ENCODE measurements at places on chromosomes 4 and X. TPM values are rescaled to one million over a fixed set of nuclear protein-coding genes. Genes with fewer than 3 reads are reported as not detected.
A peak's percentile ranks its signal among the peaks of the same experiment; 100 is the strongest.

The USP17L19 gene
- not detected for total RNA-seq

The HPGD gene
- not detected for total RNA-seq

The PCYT1B gene
- 0.86 TPM for total RNA-seq

The XKRX gene
- total RNA-seq: not detected

The PHEX gene
- 0.43 TPM for total RNA-seq

The KDR gene
- 0.86 TPM for total RNA-seq

GRCh38 chr4:3070709-3071500 is 3.4 kb downstream of the HTT-AS start:
- DNase-seq: no peak

DNA sequence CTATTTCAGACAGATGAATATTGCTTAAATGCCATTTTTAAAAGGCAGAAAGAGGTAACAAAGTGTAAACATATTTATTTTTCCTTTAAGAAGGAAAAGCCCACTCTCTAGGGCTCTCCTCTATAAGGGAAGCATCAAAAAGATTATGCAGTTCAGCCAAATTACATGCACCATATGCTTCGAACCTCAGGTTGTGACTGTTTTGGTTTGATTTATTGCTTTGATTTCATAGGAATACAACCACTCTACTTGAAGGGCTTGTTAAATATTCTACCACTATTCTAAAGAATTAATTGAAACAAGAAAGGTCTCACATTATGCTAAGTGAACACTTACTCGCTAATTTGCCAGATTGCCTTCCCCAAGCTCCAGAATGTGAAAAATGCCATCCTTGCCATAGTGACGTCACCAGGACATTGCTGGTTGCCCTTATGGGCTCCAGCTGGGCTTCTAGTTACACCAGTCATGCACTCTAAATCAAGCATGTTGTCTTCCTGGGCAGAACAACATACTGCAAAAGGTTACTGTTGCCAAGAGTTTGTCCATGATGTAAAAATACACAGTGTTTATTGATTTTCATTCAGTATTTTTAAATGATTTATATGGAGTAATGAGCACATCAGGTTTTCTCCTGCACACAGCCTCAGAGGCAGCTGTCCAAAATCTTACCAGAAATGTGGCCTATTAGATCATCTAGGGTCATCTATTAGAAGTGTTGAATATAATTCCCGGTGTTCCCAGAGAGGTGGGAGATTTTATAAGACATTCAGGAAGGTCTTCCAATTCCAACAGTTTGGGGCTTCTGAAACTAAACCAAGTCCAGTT is 164.4 kb upstream of the RAPGEF2 start:
- peak; percentile 47 for DNase-seq

DNA sequence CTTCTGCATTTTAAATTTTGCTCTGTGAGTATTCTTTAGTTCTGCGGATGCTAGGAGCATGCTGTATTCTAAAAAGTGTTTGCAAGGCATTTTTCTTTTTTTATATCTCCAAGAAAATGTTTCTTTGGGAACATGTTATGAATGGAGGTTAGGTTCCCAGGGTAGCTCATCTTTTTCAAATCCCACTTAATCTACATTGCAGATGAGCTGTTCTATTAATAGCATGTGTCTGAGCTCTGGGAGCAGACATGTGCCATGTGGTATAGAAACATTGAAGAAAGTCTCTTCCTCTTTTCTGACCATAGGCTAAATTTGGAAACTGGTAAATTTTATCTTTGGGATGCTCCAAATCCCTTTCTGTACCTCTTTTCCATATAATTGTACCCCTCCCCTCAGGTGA is 23.2 kb downstream of the DIAPH2 start:
- DNase-seq: peak; percentile 48

DNA sequence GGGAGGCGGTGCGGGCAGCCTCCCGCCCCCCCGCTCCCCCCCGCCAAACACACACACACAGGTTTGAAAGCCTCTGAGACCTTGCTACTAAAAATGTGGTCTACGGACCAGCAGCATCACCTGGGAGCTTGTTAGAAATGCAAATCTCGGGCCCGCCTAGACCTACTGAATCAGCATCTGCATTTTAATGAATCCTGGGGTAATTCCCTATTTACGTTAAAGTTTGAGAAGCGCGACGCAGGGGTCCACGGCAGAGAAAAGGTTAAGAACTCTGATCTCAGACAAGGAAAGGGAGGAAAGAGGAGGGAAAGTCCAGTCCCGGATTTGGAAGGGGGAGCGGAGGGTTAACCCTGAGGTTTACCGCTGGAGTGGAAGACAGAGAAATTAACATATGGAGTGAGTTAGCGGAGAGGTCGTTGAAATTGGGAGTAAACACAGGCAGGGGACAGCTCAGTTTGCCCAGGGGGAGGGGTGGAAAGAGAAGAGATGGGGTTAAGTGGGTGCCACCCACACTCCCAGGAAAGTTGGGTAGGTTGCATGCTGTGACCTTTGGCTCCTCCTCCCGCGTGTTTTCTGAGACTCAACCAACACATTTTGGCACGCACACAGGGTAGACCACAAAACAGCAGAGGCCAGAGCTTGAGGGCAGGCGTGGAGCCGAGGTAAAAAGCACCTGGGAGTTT is 483.6 kb downstream of the BCOR start:
- DNase-seq: no peak

DNA sequence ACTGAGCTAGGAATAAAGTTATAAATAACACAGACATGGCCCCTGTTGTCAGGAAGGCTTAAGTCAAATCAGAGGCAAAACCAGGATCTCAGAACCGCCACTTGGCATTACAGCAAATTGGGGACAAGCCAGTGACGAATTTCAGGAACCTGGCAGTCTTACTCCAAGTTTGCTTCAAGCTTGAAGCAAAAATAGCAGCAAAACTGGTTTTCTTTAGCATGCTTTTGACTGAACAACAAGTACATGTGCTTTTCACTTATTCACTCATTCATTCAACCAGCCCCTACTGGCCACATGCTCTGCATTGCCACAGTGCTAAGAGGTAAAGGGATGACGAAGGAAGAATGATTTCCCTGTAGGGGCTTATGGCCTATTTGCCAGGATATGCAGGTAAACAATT is 253.9 kb upstream of the PPARGC1A start:
- no peak for DNase-seq

DNA sequence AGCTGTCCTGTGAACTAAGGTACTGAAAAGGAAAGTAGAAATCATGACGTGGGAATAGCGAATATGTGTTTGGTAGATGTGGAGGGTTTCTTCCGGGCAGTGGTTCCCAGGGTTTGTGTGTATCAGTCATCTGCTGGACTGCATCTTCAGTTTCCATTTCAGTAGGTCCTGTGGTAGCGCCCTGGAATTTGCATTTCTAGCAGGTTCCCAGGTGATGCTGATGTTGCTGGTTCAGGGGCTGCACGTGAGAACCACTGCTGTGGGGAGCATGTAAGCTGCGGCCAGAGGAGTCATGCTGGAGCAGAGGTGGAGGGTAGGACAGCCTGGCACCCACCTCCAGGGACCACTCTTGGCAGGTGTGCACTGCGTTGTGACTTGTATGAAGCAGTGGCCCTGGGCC is 47.1 kb downstream of the ARHGAP10 start:
- no peak for DNase-seq

GRCh38 chr4:86496094-86497080 is 97.7 kb upstream of the PTPN13 start:
- peak; percentile 67 for DNase-seq

GRCh38 chr4:70364002-70364401 is 3.4 kb downstream of the SMR3A start:
- no peak for DNase-seq

DNA sequence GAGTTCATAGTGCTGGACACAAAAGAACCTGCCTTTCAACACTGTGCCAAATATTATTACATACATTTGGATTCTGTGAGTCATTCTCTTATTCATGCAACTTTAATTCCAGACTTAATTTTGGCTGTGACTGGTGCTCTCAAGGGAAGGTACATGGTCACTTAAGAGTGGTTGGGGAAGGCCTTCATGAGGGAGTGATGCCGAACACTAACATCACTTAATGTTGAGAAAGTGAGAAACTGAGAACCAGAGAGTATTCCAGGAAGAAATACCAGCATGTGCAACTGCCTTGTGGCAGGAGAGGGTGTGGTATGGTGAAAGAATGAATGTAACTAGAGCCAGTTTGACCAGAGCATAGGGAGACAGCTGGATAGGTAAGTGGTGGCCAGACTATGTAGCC is 41.5 kb upstream of the FHDC1 start:
- no peak for DNase-seq

DNA sequence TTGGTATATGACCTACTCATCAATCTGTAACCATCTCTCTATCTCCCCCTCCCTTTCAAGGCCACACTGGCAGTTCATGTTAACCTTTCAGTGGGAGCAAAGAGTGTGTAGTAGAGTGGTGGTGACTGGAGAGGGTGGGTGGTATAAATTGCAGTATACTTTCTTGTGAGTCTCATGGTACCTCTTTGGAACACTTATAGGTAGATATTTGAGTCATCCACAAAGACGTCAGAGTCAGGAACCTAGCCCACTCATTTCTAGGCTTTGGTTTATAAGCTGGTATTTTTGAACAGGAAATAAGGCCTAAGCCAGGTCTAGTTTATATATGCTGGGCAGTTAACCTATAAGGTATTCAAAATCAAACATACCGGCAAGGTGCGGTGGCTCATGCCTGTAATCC is 36.3 kb downstream of the RLIM start:
- no peak for DNase-seq

DNA sequence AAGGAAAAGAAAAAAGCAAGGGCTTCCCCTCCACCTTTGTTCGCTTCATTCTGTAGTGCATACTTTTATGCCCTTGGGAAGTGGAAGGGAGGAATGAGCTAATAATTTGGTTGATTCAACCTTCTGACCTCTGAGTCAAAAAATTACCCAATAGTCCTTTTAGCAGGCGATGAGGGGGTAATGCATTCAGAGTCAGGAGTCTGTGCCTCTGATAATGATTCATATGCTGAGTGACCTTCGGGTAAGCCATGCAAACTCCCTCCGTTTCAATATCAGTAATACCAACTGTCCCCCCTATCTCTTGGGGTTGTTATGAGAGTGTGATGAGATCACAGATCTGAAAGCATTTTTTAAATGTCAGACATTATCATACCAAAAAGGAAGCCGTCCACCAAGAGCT is 41.6 kb upstream of the ACSL4 start:
- DNase-seq: peak; percentile 78

DNA sequence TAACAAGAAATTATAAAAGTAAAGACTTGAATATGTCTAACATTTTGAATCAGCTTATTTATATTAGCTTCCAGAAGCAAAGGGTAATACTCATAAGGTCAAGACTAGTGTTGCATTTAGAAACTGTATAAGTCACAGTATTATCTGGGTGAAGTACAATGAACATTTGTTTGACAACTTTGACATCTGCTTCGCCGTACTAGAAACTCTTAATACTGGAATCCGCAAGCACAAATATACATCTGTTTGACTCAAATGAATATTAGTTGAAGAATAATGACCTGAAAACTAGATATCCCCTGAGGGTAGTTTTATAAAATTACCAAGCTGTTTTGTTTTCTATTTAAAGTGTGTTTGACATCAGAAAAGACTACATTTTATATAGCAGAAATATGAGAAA is 135.4 kb upstream of the ATOH1 start:
- DNase-seq: no peak

DNA sequence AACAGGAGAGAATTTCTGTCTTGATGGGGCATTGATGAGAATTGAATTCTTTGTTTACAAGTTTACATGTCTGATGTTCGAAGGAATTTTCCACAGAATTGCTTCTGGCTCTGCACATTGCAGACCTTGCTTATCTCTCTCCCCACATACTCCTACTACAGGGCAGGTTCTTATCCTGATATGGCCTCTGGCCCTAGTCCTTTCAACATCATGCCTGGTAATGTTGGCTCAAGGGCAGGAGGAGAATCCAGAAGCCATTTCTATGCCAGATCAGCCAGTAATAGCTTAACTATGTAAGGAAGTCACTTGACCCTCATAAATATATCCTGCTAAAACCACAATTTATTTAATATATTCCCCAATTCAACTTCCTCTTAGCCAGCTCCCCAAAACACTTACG is 24.3 kb upstream of the TSPAN5 start:
- DNase-seq: peak; percentile 86

DNA sequence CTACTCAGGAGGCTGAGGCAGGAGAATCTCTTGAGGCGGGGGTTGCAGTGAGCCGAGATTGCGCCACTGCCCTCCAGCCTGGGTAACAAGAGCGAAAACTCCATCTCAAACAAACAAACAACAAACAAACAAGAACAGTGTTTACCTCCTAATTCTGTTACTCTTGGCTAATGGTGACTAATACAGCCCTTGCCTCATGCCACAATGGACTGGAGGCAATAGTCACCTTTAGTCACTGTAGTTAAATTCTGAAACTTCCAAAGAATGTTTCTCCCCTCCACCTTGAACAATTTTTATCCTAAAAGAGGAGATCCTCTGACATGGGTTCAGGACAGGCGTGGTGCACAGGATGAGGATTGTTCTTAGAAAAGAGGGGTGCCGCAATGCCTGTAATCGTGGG is 241.2 kb upstream of the CTSO start:
- no peak for DNase-seq

DNA sequence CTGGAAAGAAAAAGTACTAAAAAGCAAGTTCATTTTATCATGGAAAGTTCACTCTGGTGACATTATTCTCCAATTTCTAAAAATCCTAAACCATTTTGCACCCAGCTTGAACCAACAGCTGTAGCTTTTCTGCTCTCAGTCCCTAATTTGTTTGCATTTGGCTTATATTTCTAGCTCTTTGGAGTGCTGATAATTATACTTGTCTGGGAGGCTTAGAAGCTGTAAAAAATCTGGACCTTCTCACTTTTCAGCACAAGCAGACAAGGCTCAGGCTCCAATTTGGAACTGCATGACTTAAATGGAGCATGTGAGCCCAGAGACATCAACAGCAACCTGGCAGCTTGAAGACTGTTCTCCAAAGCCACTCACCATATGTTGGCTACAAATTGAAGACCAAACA is 170.9 kb upstream of the PCDH18 start:
- DNase-seq: peak; percentile 87

GRCh38 chrX:1700757-1701156 is 85.9 kb downstream of the ASMT start:
- no peak for DNase-seq

DNA sequence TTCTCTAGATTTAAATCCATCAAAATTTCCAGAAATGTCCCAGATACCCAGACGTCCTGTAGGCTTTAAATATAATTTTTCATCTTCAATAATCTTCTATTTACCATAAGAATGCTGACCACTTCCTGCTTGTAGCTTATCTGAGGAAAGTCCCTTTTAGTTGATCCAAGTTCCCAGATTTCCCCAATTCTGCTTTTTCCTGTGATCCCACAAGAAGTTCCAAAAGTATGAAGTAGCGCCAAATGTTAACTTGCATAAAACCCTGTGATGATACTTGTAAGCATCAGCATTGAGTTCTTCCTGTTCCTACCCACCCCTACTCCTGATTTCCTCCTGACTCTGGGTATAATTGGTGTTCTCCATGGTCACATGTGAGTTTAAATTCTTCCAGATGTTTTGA is 10.6 kb upstream of the TLR8 start:
- DNase-seq: peak; percentile 12

- no peak for DNase-seq
These were observed 46.1 kb upstream of the CABS1 start for GRCh38 chr4:70288651-70289050.

GRCh38 chr4:851701-852430 is 25.9 kb upstream of the CPLX1 start:
- no peak for DNase-seq

- peak; percentile 26 for DNase-seq
These were observed 498 bp downstream of the RBMX start for GRCh38 chrX:136880003-136880451.

- no peak for DNase-seq
These were observed 32.0 kb downstream of the ABCE1 start for GRCh38 chr4:145130130-145130529.
